Stimulated activated CD4-positive, alpha-beta T cell treated with anti-CD3 and anti-CD28 coated beads, TNF-alpha, amount 100 ng/mL, for 48 hours (primary cell): ENCODE measurements at places on chromosomes 6 and 20.

DNA sequence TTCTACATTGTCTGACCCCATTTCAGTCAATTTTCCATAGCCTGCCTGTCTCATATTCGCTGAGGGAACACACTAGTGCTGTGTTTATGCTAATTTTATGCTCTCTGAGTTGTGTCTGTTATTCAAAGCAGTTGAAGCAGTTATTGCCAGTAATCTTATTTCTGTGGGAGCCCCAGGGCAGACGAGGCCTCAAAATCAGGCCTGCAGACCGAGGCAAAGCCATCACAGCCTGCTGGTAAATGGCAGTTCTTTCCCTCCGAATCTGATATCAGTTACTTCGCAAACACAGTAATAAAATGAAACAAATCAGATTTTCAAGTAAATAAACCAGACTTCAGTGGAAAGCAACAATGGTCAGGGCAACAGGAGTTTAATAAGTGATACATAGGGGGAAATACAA lies 508.4 kb downstream of the PKHD1 start:
- DNase-seq, result no peak

DNA sequence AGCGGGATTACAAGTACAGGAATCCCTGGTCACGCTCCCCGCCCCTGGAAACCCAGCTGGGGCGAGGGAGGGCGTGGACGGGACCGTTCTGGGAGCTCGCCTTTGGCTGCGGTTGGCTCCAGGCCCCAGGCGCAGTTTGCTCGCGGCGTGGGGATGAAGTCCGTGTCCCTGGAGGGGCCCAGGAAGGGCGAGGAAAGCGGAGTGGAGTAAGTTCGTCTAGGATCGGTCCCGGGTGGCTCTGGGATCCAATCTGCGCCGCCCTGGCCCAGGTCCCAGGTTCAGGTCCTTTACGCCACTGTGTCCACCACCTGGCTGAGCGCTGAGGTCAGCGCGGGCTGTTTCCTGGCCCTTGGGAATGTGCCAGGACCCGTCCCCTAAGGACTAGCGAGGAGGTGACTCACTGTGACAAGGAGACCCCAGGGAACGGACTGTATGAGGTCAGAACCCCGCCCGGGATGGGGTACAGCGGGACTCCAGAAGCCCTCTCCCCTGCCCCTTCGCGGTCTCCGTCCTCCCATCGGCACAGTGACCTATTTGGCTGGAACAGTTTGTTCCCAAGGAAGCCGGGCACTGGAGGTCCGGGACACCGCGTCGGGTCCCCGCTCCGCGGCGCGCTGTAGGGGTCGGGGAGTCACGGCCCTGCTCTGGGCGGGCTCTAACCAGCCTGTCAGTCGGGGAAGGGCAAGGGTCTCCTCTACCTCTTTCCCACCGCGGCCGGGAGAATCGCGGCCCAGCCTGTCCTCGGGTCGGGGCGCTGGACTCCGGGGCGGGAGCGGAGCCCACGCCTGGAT lies 724 bp downstream of the CDKN1A start:
- no peak for DNase-seq

DNA sequence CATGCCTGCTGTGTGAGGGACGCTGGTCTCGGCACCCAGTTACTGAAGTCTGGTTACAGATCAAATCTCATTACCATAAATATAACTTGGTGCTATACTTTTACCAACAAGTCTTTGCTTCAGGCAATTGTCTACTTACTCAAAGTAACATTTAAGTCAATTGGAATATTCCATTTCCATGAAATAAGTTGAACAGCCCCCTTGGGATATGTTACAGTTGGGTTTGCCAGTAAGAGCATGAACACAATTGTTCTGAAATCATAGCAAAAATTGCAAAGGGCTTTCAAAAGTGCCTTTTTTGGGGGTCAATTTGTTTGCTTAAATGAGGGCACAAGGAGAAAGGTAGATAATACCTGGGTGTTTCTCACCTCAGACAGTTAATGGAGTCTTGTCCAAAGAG lies 170.9 kb upstream of the EXOC2 start:
- no peak for DNase-seq

- DNase-seq, result no peak
These were observed 511.5 kb upstream of the SOX4 start for GRCh38 chr6:21082091-21082490.

DNA sequence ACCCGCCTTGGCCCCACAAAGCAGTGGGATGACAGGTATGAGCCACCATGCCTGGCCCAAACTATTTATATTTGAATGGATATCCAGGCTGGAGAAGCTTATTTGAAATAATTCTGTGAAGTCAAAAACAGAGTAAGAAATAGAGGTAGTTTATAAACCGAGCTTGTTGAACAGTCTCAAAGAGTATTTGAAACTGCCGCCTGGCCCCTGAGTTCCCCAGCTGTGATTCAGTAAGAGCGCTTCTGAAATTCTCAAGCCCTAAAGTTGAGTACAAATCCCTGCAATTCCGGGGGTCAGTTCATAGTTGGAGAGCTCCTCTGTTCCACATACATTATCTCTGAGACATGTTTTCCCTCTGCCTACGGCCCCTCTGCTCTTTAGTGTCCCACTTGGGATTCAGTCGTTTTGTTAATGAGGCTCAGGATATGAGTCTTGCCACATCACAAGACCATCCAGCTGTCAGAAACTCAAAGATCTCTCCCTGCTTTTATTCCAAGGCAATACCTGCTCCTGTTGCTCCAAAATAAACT lies 127.8 kb downstream of the SOD2 start:
- DNase-seq, result no peak

DNA sequence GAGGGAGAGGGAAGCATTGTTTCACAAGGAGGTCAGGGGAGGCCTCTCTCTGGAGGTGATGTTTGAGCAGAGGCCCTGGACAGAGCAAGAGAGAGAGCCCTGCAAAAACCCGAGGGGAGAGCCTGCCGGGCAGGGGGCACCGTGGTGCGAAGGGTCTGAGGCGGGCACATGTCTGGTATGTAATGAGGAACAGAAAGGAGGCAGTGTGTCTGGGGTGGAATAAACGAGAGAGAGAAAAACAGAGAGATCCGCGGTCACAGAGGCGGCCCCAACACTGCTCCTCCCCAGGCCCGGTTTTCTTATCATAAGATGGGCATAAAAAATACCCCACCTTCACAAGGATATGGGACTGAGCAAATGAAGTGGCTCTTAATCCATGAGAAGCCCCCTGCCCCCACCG lies 119.2 kb downstream of the PREX1 start:
- no peak for DNase-seq

DNA sequence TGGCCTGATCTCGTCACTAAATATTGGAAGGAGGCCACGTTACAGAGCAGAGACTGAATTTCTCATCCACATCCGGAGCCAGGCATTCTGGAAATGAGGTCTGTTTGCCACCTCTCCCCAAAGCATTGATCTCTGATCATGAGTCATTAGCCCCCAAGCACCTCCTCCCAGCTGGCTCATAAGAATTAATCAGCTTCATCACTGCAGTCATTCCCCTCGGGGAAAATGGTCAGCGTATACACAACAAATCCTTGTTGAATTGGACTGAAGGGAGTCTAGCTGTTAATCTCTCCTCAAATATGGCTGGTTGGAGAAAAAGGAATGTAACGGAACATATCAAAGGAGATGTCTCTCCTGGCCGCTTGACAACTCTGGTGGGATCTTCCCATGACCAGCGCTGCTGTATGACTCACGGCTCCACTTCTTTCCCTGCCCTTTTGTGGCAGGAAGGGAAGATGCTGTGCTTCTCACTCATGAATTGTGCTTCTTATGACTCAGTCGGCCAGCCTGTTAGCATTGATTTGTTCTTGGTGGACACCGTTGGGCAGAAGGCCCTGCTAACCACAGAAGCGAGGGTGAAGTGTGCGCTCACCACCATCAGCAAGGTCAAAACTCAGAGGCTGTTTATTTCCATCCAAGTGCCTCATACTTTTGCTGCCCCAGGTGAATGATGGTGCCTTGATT lies 76.7 kb downstream of the RNF182 start:
- no peak for DNase-seq

DNA sequence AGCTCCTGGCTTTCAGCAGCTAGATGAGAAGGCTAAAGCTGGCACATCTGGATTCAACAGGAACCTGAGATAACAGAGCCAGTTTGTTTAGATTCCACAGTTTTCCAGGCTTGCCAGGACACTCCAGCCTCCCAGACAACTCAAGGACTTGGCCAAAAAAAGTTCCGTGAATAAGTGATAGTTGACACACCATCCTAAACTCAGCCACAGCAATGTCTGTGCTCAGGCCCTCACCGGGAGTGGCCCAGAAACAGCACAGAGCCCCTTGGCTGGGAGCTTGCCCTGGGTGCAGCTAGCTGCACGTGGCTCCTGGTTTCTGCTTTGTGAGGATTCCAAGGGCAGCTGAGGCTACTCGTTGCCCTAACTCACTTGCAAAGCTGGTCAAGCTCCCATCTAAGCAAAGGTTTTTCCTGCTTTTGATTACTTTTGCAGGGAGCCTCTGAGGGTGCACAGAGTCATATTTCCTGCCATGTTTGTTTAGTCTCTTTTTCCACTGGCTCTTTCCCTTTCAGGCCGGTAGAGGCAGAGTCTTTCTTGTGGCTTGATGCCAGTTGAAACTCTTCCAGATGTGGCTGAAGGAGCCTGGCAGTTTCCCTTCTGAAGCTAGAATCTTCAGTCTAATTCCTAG lies 118.3 kb upstream of the ECI2 start:
- DNase-seq, result no peak

DNA sequence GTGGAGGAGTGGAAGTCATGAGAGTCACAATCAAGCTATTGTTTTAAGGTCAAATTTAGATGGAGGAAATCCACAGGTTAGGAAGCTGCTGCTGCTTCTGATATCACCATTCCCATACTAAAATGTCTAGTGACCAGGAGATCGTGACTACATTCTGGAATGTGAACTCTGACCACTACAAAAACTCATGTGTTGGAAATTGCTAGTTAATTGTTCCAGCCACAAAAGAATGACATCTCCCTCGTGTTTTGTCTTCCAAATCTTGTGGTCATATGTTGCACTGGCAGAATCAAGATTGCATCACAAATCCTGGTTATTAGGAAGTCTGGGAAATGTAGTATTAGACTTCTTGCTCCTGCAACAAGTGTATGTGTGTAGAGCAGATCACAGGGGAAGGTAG lies 441.9 kb downstream of the CD109 start:
- no peak for DNase-seq

DNA sequence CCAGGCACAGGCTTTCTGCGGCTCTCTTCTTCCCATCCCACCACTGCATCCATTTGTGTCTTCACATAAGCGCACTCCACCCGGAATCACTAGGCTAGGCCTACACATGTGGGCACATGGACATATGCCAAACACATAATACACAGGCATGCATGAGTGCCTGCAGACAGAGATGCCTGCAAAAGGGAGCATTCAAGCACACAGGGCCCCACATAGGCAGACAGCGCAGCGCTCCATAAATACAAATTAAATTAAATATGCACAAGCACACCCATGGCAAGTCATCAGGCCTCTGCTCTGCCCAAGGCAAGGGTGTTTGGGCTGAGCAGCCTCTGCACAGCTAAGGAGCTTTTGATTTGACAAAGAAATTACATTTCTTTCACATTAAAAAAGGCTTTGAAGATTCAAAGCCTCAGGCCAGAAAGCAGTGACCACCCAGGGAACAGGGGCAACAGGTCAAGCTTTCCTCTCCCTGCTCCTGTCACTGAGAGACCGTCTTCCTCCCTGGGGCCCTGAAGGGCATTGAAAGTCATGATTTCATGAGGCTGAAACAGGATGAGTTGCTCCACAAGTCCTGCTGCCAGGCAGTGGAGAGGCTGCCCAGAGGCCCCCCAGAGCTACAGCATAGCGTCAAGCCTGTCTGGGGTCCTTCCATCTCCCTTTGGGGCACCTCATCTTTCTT lies 134.2 kb upstream of the LRFN2 start:
- DNase-seq, result no peak

DNA sequence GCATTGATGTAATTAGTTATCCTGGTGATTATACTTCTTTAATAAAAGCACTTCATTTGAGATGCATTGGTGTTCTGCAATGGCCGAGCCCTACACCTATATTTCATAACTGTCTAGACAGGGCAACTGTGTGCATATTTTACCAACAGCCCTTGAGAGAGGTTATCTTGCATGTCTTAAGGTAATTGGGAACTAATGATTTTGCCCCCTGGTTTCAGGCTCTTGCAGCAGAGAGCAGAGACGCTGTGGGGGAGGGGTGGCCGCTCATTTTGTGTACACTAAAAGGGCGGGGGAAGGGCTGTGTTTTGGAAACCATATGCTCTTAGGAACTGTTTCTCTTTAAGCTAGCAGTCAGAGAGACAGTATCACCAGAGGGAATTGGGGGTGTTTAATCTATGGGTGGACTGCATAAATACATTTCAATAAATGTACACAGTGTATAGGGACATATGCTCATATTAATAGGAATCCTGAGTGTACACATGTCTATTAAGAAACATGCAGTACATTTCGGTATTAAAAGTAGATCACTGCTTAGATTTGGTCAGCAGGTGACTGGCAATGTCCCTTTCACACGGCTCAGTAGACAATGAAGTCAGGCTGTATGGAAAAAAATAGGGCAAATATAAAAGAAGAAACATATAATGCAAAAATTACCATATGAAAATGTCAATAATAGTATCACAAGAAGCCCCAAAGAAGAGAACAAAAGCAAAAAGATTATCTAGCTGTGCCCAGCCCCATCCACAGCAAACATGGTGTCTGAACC lies 402.9 kb upstream of the CITED2 start:
- DNase-seq, result no peak

GRCh38 chr20:29319725-29320124 lies 1937.7 kb upstream of the DEFB115 start:
- no peak for DNase-seq

DNA sequence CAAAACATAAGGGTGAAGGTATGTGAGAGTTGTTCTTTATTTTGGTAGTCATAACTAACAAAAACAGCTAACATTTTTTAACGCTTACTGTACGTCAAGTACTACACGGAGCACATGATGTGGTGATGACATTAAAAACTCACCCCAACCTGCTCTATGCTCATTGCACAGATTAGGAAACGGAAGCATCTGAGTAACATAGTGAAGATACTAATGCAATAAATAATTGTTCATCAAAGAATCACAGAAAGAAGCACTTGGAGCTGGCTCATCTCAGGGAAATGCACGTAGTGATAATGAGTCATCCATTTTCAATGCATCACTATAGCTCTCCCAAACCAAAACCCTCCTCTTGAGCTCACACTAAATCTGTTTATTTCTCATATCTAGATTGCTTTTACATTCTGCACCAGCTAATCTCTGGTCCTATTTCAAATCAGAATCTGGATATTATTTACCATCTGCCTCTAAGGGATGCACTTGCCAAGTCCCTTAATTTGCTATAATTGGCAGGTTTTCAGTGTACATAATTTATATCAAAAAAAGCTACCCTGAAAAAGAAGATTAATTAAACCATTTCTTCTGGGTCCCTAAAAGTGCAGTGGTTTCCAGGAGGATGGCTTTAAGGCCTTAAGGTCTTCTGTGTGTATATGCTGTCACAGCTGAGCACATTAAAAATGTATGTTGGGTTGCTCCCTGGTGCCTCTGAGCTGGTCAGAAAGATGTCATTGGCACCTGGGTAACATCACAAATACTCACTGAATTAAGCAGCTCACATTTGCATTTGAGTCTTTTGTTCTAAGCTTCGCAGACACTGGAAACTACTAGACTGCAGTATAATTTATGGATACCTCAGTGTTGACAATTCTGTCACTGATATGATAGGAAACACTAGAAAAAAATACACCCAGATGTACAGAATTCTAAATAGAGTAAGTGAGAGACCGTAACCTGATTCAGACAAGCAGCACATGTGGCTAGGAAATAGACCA lies 677.4 kb upstream of the CITED2 start:
- no peak for DNase-seq

GRCh38 chr6:113647143-113647889 lies 209.8 kb upstream of the MARCKS start:
- DNase-seq, result no peak
